ENCODE measurements at places on chromosomes 3 and 15.
A peak's percentile ranks its signal among the peaks of the same experiment; 100 is the strongest.

- no peak for DNase-seq
Observed at GRCh38 chr3:38039101-38039898, at the start of gene DLEC1. DLEC1 (plus strand) TSS chr3:38039208; CDS start chr3:38039226, 18 bp downstream.

- DNase-seq, result no peak
Observed at GRCh38 chr3:56144805-56145204, 323.5 kb downstream of the ERC2 start.

DNA sequence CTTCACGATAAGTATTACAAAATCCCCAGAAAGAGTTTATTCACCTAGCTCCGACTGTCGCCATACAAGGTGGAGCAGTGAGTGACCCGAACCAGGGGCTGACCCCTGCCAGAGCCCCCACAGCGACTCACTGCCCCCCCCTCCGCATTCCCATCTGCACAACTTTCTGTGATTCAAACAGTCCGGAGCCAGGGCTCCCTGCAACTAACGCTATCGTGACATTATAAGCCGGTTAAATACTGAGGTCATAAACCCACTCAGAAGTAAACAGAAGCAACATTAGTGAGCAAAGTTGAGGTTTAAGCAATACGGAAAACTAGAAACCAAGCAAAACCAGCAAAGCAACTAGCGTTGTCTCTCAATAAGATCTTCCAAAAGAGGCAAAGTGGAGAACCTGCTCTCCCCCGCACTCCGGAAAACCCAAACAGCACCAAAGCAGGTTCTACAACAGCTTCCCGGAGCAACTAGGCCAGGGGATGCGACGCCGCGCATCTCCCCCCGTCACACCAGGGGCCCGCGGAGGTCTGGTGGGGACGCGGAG, 642 bp downstream of the SCAP start:
- peak; percentile 43 for DNase-seq

DNA sequence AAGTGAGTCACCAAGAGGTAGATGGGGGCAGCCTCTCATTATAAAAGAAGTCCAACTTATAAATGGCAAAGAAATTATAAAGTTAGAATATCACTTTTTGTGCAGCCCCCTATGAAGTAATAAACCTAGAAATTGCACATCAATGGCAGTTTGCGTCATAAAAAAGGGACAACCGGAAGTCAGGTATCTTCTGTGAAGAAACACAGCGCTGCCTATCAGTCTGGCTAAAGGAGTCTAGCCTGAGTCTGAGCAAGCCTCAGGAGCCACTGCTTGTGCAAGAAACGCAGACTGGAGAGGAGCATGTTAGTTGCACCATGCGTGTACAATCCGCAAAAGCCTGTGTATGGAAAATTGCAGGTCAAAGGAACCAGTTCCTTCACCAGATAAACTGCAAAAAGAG, 178.4 kb downstream of the ARRDC4 start:
- DNase-seq, result no peak

DNA sequence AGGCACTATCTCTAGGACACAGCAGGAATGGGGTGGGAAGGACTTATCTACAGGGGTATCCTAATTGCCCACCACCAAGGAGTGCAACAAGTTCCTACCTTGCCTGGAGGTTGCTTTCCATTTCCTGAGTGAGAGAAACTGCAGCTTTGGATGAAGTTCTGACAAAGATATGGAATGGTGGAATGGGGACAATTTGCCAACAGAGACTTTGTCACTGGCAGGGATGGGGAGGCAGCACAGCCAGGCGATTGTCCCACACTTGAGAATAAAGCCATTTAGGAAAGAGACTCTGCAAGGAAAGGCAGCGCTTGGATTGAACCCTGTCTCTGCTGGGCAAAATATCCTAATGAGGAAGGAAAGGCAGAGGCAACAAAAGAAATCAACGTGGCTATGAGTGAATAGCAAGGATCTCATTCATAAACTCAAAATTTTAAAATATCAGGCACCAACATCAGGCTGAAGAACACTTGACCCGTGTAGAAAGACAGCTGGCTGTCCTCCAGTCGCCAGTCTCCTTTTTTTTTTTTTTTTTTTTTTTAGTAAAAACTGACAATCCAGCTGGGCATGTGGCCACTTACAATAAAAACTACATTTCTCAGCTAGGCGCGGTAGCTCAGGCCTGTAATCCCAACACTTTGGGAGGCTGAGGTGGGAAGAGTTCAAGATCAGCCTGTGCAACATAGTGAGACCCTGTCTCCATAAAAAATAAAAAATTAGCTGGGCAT, 31.6 kb upstream of the PDE8A start:
- no peak for DNase-seq
